ENCODE measurements at places on chromosomes 5 and 9. TPM values are rescaled to one million over a fixed set of nuclear protein-coding genes. Genes with fewer than 3 reads are reported as not detected.

- DNase-seq = no peak
Observed at GRCh38 chr5:150114102-150114641, 27.8 kb upstream of the CSF1R start.

The SHROOM1 gene
- total RNA-seq = 5.1 TPM

The PNPLA7 gene
- total RNA-seq = 6.7 TPM

The SCAI gene
- 13.7 TPM for total RNA-seq

DNA sequence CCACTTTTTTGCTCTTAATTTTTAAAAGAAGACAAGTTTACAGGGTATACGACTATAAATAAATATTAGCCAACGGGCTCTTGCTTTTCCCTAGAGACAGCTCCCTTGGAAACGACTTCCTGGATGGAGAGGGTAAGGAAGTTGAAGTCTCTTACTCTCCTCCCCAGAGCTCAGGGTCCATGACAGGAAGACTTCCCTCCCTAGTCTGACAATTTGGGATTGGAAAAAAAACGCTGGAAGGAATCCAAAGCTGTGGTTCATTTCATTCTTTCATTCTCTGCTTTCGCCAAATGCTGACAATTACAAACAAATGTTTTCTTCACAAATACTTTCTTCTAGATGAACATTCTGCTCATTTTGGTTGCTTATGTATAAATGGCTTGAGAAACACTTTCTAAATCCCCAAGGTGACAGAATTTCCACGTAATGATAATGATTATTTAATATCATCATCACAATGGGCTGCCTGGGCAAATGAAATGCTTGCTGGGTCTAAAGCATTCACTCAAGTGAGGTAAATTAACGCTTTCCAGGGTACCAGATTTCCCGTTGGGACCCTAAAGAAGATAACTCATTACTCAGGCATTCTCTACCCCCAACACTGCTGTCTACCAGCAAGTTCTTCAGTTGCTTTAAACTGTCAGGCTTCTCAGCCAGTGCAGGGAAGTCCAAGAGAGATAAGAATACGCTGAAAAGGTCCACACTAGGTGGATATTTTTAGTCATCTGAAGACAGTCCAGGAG lies 139.8 kb upstream of the SLC30A5 start:
- DNase-seq = no peak
